ENCODE measurements at places on chromosomes 13 and 19.

DNA sequence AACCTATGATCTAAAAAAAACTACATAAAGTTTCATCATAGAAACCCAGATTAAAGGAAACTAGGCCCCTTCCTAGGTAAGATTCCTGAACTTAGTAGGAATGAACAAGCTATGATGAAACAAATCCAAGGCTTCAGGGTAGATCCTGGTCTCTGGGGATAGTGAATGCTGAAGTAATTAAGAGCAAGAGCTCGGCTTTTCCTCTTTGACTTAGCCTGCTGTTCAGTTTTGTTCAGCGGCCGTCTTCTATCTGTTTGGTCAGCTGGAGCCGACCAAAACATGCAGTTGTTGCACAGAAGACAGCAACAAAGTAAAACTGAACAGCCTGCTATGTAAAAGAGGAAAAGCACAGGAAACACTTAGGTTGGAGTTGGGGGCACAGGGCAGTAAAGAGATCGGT, 44.1 kb upstream of the RFXAP start:
- no peak overlapping the region for H3K4me3 ChIP-seq
- no peak overlapping the region for H3K27ac ChIP-seq
- H3K36me3 ChIP-seq: no peaks in the 10 kb centered on the region
- no peak for DNase-seq
- H3K4me1 ChIP-seq: no peaks in the 10 kb centered on the region

GRCh38 chr19:47564081-47564480, 8.9 kb downstream of the ZNF541 start:
- DNase-seq: no peak
- H3K4me1 ChIP-seq: peaks cover 12% of the 10 kb centered on the region
- H3K36me3 ChIP-seq: no peaks in the 10 kb centered on the region
- H3K4me3 ChIP-seq: no peak overlapping the region
- H3K27me3 ChIP-seq: no peaks in the 10 kb centered on the region

- H3K27ac ChIP-seq: peak overlapping the region; percentile 90
- H3K27me3 ChIP-seq: no peaks in the 10 kb centered on the region
- H3K4me3 ChIP-seq: peak overlapping the region; percentile 41
Measured at GRCh38 chr19:13010992-13011652, 15.8 kb downstream of the NFIX start.

- H3K27ac ChIP-seq: no peak overlapping the region
- DNase-seq: no peak
- no peak overlapping the region for H3K4me3 ChIP-seq
- H3K27me3 ChIP-seq: no peaks in the 10 kb centered on the region
Measured at GRCh38 chr19:30155381-30156200, 213.6 kb downstream of the URI1 start.

DNA sequence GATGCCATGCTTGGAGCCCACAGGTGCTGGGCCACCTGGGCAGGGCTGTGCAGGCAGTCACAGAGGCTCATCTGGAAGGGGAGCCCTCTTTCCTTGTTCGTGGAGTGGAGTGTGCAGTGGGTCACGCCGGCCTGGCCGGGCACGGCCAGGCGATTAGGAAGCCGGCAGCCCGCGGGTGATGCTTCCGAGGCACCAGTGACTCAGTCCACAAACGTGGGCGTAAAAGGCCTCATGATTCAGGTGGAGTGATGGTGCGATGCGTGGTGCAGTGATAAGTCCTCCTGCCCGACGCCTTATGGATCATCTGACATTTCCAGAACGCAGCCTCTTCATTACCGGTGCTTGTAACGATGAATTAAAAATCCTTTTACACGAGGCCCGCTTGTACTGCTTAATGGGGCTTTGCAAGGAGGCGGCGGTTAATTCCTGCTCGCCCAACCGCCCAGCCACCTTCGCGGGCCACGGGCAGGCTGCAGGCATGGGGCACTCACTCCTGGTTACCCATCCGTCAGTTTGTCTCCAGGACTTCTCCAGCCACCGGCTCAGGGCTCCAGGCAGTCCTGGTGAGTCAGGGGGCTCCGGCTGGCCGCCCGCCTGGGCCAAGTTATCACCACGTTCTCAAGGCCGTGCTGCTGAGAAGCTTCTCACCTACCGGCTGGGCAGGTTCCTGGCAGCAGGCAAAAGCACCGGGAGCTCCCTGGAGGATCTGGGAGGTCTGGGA, 172.4 kb downstream of the KDM4B start:
- no peaks in the 10 kb centered on the region for H3K27me3 ChIP-seq
- no peak overlapping the region for H3K4me3 ChIP-seq
- no peaks in the 10 kb centered on the region for H3K4me1 ChIP-seq
- no peak overlapping the region for H3K27ac ChIP-seq
- no peak for DNase-seq

DNA sequence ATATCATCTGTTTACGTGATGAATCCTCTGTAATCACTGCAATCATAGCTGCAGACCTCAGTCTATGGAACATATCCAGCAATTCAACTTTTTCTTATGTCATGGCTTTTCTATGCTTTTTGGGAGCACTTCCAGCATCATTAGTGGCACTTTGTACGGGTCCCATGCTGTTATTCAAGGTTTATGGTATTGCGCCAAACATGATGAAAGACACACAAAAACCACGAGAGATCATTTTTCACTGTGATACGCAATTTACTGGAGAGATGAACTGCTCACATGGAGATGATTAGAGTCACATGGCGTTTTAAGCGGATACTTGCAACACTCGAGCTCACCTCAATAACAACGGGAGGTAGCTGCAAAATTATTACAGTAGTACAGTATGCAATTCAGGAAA, 2101.7 kb upstream of the PCDH20 start:
- H3K4me3 ChIP-seq: no peak overlapping the region
- DNase-seq: no peak
- no peak overlapping the region for H3K27ac ChIP-seq
- H3K4me1 ChIP-seq: no peaks in the 10 kb centered on the region
- H3K27me3 ChIP-seq: no peaks in the 10 kb centered on the region

DNA sequence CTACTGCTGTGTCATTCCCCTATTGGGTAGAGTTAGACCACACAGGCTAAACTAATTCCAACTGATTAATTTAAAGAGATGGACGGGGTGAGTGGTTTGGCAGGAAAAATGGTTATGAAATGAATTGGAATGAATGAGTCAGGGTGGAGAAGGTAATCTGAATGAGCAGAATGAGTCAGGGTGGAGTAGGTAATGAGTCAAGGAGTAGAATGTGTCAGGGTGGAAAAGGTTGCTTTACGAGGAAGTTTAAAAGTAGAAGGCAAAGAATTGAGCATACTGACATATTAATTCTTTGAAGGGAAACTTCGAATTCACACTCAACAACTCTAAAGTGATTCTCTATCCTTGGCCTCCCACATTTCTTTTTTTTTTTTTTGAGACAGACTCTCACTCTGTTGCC, 12.7 kb upstream of the ZNF121 start:
- no peak for DNase-seq
- H3K36me3 ChIP-seq: no peaks in the 10 kb centered on the region
- H3K27me3 ChIP-seq: no peaks in the 10 kb centered on the region
- no peak overlapping the region for H3K4me3 ChIP-seq

- H3K36me3 ChIP-seq: no peaks in the 10 kb centered on the region
- no peak overlapping the region for H3K4me3 ChIP-seq
- H3K27me3 ChIP-seq: no peaks in the 10 kb centered on the region
- H3K4me1 ChIP-seq: peaks cover 23% of the 10 kb centered on the region
- peak overlapping the region; percentile 95 for H3K27ac ChIP-seq
- DNase-seq: no peak
Measured at GRCh38 chr19:48111280-48111679, 663 bp upstream of the PLA2G4C start.

GRCh38 chr19:13120817-13121216, 2.8 kb downstream of the NACC1 start:
- H3K4me1 ChIP-seq: peaks cover 26% of the 10 kb centered on the region
- no peak overlapping the region for H3K4me3 ChIP-seq
- H3K27me3 ChIP-seq: no peaks in the 10 kb centered on the region
- no peak for DNase-seq
- H3K27ac ChIP-seq: no peak overlapping the region
- H3K36me3 ChIP-seq: no peaks in the 10 kb centered on the region

DNA sequence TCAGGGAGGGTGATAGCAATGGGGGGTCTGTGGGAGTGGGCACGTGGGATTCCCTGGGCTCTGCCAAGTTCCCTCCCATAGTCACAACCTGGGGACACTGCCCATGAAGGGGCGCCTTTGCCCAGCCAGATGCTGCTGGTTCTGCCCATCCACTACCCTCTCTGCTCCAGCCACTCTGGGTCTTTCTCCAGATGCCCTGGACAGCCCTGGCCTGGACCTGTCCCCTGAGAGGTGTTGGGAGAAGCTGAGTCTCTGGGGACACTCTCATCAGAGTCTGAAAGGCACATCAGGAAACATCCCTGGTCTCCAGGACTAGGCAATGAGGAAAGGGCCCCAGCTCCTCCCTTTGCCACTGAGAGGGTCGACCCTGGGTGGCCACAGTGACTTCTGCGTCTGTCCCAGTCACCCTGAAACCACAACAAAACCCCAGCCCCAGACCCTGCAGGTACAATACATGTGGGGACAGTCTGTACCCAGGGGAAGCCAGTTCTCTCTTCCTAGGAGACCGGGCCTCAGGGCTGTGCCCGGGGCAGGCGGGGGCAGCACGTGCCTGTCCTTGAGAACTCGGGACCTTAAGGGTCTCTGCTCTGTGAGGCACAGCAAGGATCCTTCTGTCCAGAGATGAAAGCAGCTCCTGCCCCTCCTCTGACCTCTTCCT, 9.3 kb upstream of the CEACAM7 start:
- no peaks in the 10 kb centered on the region for H3K36me3 ChIP-seq
- H3K4me1 ChIP-seq: no peaks in the 10 kb centered on the region
- no peaks in the 10 kb centered on the region for H3K27me3 ChIP-seq
- H3K27ac ChIP-seq: no peak overlapping the region
- no peak overlapping the region for H3K4me3 ChIP-seq
- no peak for DNase-seq

- peaks cover 16% of the 10 kb centered on the region for H3K4me1 ChIP-seq
- DNase-seq: no peak
- no peaks in the 10 kb centered on the region for H3K27me3 ChIP-seq
- no peak overlapping the region for H3K27ac ChIP-seq
Measured at GRCh38 chr13:98368019-98368418, 190.9 kb upstream of the RNF113B start.

- no peak for DNase-seq
- H3K36me3 ChIP-seq: no peaks in the 10 kb centered on the region
- H3K4me1 ChIP-seq: peaks cover 8% of the 10 kb centered on the region
- no peak overlapping the region for H3K27ac ChIP-seq
Measured at GRCh38 chr19:7635670-7636069, 1.2 kb upstream of the STXBP2 start.

DNA sequence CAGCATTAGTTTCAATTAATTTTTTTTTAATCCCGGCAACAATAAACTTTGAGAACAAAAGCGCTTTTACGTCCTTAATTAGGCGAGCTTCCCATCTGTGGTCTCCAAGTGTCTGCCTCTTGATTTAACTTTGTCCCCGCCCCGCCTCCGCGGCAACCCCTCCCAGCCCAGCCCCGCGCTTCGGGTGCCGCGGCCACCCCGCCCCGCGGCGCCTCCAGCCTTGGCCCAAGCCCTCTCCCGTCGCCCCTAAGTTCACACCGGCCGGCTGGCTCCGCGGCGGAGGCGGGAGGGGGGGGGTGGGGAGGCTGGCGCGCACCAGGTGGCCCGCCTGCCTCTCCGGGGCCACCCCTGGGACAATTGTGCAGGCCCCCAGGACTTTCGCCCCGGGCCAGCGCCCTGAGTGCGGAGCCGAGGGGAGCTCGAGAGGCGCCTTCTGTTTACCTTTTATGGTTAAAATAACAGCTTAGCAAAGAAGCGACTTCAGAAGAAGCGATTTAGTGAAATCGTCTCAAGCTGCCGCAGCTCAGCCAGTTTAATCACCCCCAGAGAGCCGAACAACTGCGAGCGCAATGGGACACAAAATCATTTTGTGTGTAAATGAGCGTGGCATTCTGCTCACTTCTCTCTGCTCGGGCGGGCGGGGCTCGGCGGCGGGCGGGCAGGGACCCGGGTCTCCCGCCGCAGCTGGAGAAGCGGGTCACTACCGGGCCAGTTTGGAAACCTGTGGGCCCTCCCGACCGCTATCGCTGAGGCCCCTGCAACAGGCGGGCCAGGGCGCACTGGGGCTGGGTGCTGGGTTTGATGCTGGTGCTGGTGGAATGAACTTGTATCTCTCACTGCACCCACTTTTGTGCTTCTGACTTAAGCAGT, 1.4 kb downstream of the KCTD15 start:
- H3K36me3 ChIP-seq: peaks cover 34% of the 10 kb centered on the region
- peak overlapping the region; percentile 98 for H3K27ac ChIP-seq
- peaks cover 9% of the 10 kb centered on the region for H3K4me1 ChIP-seq
- no peak for DNase-seq
- H3K27me3 ChIP-seq: no peaks in the 10 kb centered on the region
- peak overlapping the region; percentile 71 for H3K4me3 ChIP-seq

DNA sequence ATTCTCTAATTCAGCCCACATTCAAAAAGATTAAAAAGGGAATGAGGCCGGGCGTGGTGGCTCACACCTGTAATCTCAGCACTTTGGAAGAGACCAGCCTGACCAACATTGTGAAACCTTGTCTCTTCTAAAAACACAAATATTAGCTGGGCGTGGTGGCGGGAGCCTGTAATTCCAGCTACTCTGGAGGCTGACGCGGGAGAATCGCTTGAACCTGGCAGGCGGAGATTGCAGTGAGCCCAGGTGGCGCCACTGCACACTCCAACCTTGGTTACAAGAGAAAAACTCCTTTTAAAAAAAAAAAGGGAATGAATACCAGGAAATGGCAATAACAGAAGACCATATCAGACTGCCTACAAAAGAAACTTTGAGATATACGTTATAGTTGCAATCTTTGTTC, 1244.5 kb downstream of the PCDH9 start:
- no peak overlapping the region for H3K4me3 ChIP-seq
- no peak for DNase-seq
- no peaks in the 10 kb centered on the region for H3K4me1 ChIP-seq
- H3K27ac ChIP-seq: no peak overlapping the region

- no peak overlapping the region for H3K4me3 ChIP-seq
- no peaks in the 10 kb centered on the region for H3K27me3 ChIP-seq
- no peaks in the 10 kb centered on the region for H3K4me1 ChIP-seq
- DNase-seq: no peak
- no peak overlapping the region for H3K27ac ChIP-seq
- no peaks in the 10 kb centered on the region for H3K36me3 ChIP-seq
Measured at GRCh38 chr13:60075850-60076249, 87.9 kb downstream of the DIAPH3 start.

- H3K27me3 ChIP-seq: no peaks in the 10 kb centered on the region
- DNase-seq: no peak
- peak overlapping the region; percentile 99 for H3K27ac ChIP-seq
- peaks cover 27% of the 10 kb centered on the region for H3K36me3 ChIP-seq
- no peak overlapping the region for H3K4me3 ChIP-seq
- H3K4me1 ChIP-seq: peaks cover 36% of the 10 kb centered on the region
Measured at GRCh38 chr19:16073481-16073880, 2.8 kb upstream of the TPM4 start.

- peaks cover 27% of the 10 kb centered on the region for H3K4me1 ChIP-seq
- no peak for DNase-seq
Measured at GRCh38 chr19:17500447-17501198, 10.8 kb upstream of the PGLS start.

DNA sequence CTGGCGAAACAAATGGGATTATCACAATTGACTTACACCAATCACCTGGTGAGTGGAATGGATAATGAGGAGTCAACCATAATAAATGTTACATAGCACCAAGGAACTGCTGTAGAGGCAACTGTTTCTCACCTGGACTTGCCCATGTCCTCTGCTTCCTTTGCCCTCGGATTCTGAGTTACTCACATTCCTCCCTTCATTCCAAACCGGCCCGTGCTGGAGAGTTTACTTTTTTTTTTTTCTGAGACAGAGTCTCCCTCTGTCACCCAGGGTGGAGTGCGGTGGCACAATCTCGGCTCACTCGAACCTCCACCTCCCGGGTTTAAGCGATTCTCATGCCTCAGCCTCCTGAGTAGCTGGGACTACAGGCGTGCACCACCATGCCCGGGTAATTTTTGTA, 41.5 kb upstream of the TSC22D1 start:
- DNase-seq: no peak
- no peak overlapping the region for H3K4me3 ChIP-seq
- no peak overlapping the region for H3K27ac ChIP-seq
- H3K27me3 ChIP-seq: no peaks in the 10 kb centered on the region
